ENCODE measurements at places on chromosomes 2 and 18.

DNA sequence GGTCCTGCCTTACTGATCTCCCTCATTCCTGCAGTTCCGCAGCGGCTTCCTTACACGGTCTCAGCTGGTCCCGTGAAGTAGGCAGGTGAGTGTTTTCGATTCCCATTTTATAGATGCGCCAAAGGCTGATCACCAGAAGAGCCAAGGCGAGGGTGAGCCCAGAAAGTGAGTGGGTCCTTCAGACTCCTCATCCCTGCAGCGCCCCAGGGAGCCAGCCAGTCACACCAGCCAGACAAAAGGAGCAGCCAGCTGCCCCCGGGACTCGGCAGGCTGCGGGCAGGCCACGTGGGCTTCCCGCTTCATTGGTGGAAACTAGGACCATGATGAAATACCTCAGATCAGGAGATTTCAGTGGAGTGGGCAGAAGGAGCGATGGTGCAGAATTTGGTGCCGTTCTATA is 85.9 kb downstream of the SMAD7 start:
- DNase-seq, result no peak

DNA sequence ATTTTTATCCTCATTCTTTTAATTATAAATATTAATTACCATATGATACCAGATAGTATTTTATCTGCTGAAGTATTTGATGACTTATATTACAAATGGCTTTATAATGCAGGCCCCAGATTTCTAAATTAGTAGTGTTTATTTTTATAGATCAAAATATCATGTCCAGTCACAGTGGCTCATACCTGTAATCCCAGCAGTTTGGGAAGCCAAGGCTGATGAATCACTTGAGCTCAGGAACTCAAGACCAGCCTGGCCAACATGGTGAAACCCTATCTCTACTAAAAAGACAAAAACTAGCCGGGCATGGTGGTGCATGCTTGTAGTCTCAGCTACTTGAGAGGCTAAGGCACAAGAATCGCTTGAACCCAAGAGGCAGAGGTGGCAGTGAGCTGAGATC is 100.1 kb upstream of the ARHGAP15 start:
- DNase-seq, result no peak

- no peak for DNase-seq
These were observed 86.0 kb upstream of the OTX1 start for GRCh38 chr2:62964671-62965070.

DNA sequence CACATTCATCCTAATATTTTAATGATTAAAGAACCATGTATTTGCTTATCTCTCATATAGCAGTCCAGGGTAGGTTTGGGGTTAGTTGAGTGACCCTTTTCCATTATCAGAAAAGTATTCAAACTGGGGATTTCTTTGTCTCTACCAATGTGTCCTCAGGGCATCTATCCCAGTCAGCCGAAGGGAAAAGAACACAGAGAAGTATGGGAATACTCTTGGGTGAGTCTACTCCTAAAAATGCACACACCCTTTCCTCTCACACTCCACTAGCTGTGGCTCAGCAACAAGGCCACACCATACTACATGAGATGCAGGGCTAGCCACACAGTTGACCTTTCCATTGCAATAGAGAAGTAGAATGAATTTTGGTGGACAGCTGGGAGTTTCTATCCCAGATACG is 114.3 kb downstream of the NXPH2 start:
- no peak for DNase-seq

DNA sequence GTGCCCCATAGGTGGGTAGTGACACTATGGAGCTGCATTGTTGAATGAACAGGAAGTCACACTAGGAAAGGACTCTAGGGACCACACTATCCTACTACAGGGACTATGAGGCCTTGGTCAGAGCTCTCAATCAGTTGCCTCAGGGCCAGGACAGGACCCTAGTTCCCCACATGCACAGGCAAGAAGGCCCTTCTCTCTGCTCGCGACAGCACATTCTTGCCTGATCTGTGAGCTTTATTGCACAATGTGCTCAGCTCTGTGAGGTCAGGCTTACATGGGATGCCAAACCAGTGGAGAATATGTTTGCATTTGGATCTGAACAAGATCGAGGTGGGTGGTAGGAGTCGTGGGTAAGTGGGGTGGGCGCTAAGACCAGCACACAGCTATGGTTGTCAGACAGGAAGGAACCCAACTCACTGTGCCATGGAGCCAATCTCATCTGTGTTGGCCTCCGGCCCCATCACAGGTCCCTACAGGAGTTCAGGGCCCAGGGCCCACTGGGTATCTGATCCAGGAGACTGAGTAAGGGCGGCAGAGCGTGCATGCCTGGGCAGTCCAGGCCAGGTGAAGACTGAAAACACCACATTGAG is 8.0 kb downstream of the PCARE start:
- DNase-seq, result peak; percentile 68

DNA sequence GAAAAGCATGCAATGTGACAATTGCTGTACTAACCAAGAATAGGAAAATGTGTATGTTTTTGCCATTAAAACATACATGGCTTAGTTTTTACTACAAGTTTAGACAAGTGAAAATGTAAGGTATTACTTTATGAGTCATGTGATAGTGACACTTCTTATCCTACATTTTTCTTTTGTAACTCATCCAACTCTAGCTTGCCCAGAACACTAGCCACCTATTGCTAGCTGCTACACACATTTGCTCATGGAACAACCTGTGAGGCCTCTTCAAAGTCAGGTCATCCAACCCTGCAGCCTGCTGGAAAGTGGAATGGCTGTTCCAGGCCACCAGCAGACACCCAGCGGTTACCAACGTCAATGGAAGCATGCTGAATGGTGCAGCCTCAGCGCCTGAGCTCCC is 1043.9 kb downstream of the TMEM182 start:
- DNase-seq, result no peak

DNA sequence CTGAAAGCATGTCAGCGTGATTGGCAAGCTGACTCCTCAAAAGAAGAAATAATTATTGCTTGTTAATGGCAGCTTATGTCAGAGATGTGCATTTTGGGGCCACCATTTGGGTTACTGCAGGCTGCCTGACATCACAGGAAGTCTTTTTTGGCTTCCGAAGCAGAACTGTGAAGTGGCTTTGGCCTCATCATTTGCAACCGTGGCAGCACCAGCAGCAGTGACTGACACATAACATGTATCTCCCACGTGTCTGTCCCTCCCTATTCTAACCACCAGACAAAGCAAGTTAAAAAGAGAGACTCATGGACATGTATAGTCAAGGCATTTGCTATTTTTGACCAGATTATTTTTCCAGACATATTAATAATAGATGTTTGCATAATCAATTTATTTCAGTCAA is 488.7 kb upstream of the ACVR2A start:
- DNase-seq, result no peak

DNA sequence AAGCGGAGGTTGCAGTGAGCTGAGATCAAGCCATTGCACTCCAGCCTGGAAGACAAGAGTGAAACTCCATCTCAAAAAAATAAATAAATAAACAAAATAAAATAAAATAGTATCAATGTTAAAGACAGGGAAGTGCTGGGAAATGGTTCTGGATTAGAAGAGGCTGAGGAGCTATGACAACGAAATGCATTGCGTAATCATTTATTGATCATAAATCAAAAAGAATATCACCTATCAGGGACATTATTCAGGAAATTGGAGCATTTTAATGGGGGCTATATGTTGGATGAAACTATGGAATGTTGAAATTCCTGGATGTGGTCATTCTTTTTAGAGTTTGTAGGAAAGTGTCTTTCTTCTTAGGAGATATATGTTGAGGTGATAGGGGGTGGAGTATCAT is 30.9 kb upstream of the MTA3 start:
- DNase-seq, result no peak

- peak; percentile 93 for DNase-seq
These were observed 101.2 kb downstream of the KCTD18 start for GRCh38 chr2:200408428-200409316.

DNA sequence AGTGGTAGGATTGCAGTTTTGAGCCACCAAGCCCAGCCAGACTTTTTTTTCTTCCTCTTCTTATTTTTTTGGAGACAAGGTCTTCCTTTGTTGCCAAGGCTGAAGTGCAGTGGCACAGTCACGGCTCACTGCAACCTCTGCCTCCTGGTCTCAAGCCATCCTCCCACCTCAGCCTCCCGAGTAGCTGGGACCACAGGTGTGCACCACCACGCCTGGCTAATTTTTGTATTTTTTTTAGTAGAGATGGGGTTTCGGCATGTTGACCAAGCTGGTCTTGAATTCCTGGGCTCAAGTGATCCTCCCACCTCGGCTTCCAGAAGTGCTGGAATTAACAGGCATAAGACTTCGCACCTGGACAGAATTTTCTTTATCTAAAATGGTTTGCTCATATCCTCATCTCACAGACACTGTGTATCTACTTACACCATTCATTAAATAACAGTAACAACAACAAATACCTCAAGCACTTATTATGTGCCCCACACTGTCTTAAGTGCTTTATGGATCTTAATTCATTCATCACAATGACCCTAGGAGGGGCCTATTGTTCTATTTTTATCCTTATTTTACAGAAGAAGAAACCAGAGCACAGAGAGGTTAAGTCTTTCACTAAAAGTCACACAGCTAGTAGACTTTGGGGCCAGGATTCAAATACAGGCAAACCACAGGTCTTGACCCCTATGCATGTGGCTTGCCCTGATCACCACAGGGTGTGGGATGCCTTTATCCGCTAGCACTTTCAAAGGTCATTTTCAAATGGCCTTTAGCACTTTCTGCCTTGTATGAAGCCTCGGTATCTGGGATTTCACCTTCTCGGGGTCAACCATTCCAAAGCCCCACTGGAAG is 39.6 kb downstream of the MYCN start:
- no peak for DNase-seq

DNA sequence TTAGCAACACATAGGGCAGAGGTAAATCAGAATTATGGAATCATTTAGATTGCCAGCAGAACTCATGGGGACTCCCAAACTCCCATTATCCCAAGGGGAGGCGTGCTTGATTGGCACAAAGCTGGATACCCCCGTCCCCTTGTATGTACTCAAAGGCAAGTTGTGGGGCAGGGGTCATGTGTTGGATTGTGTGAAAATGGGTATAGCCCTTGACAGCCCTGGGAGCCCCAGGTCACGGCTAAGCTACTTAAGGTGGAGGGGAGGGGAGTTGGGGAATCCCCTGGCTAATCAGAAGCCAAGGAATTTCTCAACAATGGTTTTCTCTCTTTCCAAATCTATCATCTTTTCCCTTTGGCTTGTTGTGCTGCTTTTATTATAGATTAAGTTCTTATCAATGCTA is 32.7 kb downstream of the CLIP4 start:
- no peak for DNase-seq

- DNase-seq, result no peak
These were observed 105.8 kb downstream of the MTCL1 start for GRCh38 chr18:8811115-8811514.

DNA sequence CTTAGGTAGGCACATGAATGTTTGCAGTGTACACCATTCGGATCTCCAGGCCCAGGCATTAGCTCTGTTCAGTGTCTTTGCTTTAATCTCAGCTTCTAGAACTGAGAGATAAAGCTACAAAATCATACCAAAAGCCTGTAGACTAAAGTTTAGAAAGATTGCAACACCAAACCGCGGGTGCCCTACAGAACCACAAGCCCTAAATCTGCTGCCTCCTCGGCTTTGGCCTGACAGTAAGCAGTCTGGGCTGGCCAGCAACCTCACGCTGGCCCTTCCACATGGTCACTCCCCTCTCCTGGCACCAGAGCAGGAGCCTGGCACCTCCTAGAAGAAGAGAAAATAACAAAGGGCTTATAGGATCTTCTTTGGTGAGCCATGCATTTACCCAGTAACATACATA is 8.9 kb upstream of the OSR1 start:
- DNase-seq, result peak; percentile 68

DNA sequence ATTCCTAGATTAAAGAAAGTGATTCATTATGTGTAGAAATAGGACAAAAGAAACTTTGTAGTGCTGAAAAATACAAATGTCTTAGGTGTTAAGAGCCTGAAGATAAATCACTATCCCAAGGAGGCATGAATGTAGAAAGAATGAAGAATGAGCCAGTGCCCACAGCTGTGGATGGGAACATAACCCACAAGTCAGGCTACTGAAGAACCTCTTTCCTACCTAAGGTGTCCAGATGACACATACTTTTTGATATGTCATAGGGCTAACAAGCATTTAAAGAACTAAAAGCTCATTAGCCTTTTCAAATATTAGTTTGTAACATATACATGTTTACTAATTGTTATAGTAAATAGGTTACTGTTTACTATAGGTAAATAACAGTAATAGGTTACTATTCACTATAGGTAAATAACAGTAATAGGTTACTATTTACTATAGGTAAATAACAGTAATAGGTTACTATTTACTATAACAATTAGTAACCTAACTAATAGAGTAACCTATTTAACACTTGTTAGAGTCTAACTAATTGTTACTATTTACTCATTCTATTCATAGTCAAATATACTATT is 275.0 kb upstream of the KYNU start:
- no peak for DNase-seq

DNA sequence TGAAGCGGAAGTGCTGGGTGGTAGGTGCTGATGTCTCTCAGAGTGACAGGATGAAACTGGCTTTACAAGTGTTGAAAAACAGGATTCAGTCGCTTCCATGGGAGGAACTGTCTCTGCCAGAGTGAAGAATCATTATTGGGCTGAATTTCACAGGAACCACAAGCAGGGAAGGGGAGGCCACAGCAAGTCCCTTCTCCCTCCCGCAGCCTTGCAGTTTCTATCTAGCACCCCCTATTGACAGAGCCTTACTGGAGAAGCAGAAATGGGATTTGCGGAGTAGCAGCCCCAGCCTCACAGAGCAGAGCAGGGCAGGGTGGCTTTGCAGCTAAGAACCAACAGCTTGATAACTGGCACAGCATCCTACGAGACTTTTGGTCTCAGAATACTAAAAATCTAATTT is 33.3 kb upstream of the RMP24 start:
- DNase-seq, result no peak

DNA sequence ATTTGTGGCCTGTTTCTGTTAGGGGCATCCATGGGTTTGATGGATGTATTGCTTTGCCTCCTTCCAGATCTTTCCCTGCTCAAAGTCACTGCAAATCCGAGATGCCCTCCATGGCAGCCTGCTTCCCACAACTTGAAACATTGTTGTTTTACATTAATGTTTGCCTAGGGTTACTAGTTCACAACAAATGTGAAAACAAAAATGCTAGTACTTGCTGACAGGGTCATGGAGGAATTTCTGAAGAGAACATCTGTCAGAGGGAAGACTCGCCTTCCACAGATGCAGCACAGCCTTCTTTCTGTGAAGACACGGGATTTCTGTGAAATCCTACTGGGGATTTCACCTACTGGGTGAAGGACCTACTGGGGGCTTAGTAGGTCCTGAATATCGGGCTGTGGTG is 260.0 kb upstream of the FN1 start:
- peak; percentile 26 for DNase-seq

DNA sequence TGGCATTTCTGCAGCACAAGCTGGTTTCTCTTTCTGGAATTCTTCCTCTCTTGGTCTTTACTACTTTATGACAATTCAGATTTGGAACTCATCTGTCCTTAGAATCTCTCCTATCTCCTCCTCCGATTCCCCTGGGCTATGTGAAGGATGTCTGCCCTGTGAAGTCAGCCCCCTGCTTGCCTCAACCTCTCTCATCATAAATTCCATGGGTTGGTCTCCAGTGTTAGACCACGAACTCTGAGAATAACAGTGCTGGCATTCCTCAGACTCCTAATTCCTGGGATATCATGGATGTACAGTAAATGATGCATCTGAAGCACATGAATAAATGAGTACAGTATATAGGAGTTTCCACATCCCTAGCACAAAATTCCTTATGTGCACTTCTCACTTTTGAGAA is 21.0 kb upstream of the CYRIA start:
- DNase-seq, result no peak

All from GM23248 (cell line).